Activated naive CD4-positive, alpha-beta T cell treated with anti-CD3 and anti-CD28 coated beads for 36 hours (primary cell): ENCODE measurements at places on chromosomes 6 and 20.
A peak's percentile ranks its signal among the peaks of the same experiment; 100 is the strongest.

- no peak for DNase-seq
Observed at GRCh38 chr20:16350465-16350864, 222.8 kb downstream of the KIF16B start.

DNA sequence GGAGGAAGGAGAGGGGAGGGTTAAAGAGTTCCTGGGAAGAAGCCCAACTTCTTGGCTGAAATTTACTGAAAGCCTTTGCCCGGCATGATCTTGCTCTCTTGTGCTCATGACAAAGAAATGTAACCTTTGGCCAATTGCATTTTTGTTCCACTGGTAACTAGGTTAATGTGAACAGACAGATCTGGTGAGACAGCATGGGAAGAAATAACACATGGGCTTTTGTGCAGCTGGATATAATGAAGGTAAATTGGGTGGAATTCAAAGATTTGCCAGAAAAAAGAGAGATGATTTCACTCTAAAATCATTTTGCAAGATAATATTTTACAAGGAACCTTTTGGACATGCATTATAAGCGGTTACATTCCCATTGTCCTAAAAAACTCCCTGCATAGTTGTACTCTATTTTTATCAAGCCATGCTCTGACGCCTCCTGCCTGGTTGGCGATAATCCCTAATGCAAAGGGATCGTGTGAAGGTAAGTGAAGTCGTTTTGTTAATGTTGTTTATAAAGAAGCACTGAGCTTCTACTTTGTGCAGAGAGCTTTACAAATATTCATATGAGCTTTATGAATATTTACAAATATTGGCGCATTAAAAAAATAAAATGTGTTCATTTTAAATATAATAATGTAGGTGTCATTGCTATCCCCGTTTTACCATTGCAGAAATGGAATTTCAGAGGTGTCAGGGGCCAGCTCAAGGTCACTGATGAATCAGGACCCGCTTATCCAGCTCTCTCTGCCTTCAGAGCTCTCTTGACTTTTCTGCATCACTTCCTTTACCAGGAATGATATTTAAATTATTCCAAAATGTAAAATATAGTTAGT, 161.3 kb upstream of the AGPAT4 start:
- no peak for DNase-seq

DNA sequence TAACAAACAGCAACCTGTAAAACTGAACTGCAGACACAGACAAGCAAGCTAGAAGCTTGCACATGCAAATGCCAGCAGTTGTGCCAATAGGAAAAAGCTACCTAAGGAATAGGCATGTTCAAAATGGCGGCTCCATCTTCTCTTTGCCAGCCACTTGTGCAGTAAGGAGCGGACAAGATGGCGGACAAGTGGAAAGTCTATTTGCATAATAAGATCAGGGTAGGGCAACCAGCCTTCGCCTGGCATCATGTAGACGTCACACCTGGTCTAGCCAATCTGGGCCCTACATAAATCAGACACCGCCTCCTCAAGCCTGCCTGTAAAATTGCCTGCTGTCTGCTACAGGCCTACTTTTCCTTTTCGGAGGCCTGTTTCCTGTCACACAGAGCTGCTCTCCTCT, 18.0 kb downstream of the C6orf52 start:
- no peak for DNase-seq

- no peak for DNase-seq
Observed at GRCh38 chr6:150694889-150695288, 95.2 kb downstream of the PLEKHG1 start.

- DNase-seq, result peak; percentile 18
Observed at GRCh38 chr6:137967689-137968454, 100.8 kb downstream of the TNFAIP3 start.

DNA sequence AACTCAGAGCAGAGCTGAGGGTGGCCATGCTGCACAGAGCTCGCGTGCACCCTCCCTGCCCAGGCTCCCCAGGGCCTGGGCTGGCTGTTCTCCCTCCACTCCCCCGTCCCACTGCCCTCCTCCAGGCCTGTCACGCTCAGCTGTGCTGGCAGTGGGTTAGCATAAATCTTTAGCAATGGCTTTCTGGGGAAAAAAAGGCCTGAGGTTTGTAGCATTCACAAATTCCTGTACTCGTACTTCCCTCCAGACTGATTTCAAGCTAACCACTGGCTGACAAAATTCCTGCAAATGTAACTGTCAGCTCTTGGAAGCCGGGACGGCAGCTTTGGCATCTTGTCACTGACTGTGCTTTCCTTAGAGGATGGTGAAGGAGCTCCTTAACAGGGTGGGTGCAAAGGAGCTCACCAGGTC, 22.3 kb upstream of the SMOC2 start:
- no peak for DNase-seq

DNA sequence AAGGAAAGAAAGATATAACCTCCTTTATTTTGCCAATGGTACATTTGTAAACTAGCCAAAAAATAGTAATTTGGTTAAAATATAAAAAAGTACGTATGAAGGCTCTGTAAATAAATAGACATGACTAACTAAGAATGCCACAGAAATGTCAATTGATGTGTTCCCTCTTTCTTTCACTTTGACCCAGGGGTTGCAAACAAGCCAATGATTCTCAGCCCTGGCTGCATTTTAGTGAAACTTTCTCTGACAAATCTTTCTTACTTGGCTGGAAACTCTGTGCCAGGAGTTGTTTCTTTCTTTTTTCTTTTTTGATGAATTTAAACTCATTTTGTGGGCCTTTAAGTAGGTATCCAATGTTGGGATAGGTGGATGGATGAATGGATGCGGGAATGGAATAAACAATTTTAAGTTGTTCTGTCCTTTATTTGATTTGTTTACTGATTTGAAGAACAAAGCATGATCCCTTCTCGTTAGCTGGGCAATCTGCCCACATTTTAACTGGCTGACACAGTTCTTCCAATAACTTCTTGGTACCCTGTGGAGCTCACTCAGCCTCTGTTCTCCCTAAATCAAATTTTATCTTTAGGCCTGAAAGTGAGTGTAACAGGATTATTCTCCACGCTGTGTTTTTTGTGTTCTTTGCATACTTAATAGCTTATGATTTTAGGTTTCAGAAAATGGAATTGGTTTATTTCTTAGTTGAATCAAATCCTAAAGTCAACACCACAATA, 58.6 kb upstream of the GCLC start:
- no peak for DNase-seq

GRCh38 chr6:44260451-44261297, 3.3 kb upstream of the SLC35B2 start:
- DNase-seq, result no peak

DNA sequence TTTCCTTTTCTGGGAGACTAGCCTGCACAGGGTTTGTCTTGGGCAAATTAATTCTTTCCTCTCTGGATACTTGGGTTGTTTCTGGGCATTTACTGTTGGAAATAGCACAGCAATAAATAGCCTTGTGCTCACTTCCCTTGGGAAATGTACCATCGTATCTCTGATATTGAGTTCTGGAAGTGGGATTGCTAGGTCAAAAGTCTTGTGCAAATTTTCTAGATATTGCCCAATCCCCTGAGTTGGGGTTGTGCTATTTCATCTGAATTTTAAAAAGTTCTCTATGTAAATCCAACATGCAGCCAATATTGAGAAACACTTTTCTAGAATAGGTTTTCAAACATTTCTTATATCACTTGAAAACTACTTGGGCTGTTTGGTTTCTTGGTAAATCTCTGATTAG, 64.0 kb upstream of the ELOVL5 start:
- DNase-seq, result no peak

- peak; percentile 12 for DNase-seq
Observed at GRCh38 chr20:46199198-46199597, 81.1 kb downstream of the CD40 start.

DNA sequence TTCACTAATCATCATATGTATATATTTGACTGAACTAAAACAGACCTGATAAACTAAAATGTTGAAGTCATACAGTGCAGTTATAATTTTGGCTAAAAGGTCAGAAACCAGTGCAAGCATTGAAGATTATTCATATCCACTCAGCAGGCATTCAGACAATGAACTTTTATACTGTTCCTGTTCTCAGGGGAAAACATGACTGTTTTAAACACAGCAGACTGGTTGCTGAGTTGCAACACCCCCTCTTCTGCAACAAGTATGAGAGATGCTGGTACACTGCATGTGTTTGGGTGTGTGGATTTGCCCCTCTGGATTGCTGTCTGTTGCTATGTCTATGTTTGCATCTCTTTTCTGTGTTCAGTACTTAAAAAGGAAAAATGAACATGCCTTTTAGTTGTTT, 206.8 kb downstream of the EYA4 start:
- no peak for DNase-seq

DNA sequence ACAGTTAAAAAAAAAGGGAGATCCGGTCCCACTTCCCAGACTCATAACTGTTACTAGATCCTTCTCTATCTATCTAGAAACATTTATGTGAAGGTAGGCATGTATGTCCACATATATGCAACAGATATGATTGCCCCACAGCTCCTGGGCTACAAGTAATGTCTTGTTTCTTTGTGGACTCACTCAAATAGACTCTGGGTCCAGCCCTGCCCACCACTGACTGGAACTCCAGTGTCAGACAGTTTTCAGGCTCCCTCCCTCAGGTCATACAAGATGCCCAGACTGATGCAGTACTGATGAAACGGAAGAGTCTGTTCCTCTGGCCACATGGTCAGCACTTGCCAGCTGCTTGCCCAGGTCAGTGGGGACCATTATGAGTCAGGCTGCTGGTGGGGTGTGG, 30.8 kb upstream of the IER3 start:
- DNase-seq, result no peak
